ENCODE measurements at places on chromosomes 12 and 14.

DNA sequence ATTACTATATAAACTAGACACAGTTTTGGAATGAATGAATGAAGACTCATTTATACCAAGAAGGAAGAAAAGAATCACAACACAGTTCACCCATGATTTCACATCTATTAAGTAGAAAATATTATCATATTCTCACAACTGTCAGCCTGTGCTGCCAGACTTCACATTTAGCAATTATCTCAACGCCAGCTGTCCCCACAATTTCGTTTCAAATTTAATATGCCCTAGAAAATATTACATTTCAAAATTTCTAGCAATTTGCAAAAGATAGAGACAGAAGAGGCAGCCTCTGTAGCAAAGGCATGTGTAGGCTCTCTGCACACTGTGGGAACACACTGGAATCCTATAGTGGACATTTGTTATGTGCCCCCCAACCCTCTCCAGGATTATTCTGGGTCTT, 83.6 kb downstream of the ANKS1B start:
- no peak for DNase-seq

DNA sequence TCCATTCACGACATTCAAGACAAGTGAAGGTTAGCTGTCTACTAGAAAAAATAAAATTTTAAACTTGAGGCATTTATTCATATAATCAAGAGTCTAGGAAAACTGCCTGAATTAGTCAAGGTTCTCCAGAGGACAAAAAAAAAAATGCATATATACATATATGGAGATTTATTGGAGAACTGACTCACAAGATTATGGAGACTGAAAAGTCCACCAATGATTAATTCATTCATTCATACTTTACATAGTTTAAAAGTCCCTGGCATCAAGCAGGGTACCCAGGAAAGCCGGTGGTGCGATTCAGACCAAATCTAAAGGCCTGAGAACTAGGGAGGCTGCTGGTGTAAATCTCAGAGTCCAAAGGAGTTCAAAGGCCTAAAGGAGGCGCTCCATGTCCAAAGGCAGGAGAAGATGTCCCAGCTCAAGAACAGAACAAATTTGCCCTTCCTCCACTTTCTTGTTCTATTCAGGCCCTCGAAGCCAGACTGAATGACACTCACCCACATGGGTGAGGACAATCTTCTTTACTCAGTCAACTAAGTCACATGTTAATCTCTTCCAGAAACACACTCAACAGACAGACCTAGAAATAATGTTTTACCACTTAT, 64.3 kb downstream of the ANKS1B start:
- no peak for DNase-seq

DNA sequence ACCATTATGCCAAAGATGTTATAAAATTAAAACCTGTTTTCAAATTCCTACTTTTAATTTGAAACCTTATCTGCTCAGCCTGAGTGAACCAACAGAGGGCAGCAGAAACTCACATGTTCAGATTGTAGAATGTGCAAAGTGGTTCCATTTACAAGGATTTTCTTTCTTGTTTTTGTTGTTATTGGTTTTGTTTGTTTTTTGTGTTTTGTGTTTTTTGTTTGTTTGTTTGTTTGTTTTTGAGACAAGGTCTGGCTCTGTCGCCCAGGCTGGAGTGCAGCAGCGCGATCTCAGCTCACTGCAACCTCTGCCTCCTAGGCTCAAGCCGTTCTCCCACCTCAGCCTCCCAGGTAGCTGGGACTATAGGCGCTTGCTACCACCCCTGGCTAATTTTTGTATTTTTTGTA, 22.8 kb upstream of the GARIN2 start:
- peak; percentile 70 for DNase-seq

GRCh38 chr14:95667249-95667693, 19.0 kb upstream of the TCL1B start:
- DNase-seq = no peak

- no peak for DNase-seq
Observed at GRCh38 chr14:67653651-67654280, 20.7 kb downstream of the VTI1B start.

- DNase-seq = no peak
Observed at GRCh38 chr12:63869656-63870055, 25.2 kb downstream of the SRGAP1 start.

DNA sequence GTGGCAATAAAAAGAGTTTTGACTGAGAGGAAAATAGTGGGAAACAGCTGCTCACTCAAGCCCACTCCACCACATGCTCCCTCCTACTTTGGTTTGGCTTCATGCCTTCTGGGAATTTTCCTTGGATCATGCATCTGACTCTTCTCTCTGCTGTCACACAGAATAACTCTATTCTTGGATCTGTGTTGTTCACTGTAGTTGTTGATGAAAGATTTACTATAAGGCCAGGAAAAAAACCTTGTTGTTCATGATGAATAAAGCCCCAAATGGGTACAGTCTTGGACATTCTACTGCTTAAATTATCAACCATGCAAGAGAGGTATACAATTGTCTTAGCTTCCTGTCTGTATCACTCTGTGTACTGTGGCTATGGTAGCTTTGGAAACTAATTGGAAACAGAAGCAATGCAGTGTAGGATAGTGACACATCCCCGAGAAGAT, 70.5 kb downstream of the TMX1 start:
- DNase-seq = no peak

GRCh38 chr12:18139254-18139653, 49.3 kb upstream of the RERGL start:
- no peak for DNase-seq

- no peak for DNase-seq
Observed at GRCh38 chr12:72444125-72444524, 172.0 kb downstream of the TRHDE start.

Measured in common myeloid progenitor, CD34-positive (primary cell).